Esophagus squamous epithelium (tissue), 5 donors: ENCODE measurements at places on chromosomes 16 and 17.

GRCh38 chr16:67701420-67701819 lies 17.7 kb downstream of the GFOD2 start:
- no peak for DNase-seq

DNA sequence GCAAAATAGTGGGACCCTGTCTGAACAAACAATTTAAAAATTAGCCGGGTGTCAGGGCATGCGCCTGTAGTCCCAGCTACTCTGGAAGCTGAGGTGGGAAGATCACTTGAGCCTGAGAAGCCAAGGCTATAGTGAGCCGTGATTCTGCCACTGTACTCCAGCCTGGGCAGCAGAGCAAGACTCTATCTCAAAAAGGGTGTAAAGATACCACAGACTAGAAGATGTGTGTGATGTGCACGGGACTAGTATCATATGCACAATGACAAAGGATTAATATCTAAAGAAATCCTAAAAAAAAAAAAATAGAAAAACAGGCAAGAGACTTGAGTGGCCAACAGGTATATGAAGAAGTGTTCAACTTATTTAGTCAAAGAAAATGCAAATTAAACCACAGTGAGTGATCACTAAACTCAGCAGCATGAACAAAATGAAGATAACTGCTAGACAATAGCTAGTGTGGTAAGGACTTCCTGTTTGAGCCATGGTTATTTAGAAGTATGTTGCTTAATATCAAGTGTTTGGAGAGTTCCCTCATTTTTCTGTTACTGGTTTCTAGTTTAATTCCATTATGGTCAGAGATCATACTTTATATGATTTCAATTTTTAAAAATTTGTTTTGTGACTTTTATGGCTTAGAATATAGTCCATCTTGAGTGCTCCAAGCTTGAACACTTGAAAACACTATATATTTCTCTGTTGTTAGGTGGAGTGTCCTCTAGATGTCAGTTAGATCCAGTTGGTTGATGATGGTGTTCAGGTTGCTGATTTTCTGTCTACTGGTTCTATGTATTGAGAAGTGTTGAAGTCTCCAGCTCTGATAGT lies 14.7 kb upstream of the SLX4 start:
- DNase-seq: no peak

- no peak for DNase-seq
Measured at GRCh38 chr17:64155129-64155528, 25.2 kb upstream of the ERN1 start.

GRCh38 chr16:83953796-83954576 lies 946 bp downstream of the OSGIN1 start:
- DNase-seq: no peak

- DNase-seq: no peak
Measured at GRCh38 chr17:75010683-75011400, 1.6 kb upstream of the MRPL58 start.

DNA sequence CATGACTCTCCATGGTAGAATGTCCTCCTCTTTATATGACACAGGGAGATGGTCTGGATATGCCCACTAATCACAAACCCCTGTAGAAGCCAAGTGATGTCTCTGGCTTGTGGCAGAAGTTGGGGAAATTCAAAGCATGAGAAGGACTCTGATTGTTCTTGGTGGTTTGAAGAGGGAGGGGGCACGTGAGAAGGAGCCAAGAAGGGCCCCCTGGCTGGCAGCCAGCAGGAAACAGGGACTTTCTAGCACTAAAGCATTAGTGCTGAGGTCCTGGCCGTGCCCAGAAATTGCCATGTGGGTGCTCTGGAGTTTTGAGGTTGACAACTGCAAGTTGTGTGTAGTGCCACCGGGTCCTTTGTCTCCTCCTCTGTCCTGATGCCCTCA lies 199.9 kb downstream of the LGALS9B start:
- no peak for DNase-seq

GRCh38 chr17:17305281-17305801 lies 2.2 kb downstream of the NT5M start:
- no peak for DNase-seq

DNA sequence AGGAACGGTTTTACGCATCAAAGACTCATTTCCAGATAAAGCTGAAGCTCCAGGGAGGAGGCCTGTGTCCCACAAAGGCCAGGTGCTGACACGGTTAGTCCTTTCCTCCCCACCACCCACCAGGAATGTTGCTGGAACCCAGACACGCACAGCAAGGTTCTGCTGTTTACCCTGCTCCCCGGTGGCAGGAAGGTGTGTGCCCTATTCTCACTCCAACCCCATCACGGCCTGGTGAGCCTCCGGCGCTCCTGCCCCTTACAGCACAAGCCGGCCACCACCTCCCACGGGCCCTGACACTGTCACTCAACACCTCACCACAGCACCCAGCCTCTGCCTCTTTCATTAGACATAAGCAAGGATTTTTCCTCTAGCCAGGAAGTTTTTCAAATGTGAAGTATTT lies 47.8 kb downstream of the ANKRD11 start:
- DNase-seq: no peak

DNA sequence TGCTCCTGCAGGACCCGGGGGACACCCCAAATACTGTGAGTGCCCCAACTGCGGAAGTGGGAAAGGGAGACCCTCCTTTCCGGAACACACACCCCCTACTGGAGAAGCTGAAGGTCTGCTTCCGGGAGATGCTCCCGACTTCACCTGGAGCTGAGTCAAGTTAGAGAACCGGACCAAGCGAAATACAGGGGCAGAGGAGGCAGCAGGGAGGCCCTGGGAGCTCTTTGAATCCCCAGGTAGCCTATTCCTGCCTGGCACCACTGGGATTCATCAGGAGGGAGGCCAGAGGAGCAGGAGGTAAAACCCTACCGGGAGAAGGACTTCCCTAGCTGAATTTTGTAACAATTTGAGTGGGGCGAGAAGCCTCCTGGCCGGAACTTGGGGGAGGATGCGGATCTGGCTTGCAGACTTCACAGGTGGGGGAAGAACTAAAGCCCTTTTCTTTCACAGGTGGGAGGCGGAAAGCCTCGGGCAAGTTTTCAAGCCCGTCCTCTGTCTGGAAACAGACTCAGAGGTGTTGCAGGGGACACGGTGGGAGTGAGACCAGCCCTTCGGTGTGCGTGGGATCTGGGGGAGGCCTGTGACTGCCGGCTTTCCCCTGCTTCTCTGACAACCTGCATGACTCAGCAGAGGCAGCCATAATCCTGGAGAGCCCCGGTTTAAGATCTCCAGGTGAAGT lies 22.4 kb upstream of the TEKT1 start:
- DNase-seq: no peak

DNA sequence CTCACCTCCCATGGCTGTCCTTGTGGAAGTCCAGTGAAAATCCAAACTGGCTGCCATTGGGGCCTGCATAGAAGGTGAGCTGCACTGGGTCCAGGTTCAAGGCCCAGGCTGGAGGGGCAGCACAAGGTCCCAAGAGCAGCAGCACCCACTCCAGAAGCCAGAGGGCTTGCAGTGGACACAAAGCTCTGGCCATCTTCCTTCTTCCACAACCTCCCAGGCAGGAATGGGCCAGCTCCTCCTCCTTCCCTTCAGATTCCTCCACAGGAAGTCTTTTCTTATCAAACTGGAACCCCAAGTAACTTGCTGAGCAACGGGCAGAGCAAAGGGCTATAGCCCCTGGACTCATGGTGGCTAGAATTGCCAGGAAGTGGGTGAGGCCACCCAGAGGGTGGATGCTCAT lies at the start of gene ITGA2B:
Gene ITGA2B (minus strand): TSS at position 369 of the 400 bp plus-strand sequence. CDS start 176 bp downstream, at position 193.
- DNase-seq: no peak

DNA sequence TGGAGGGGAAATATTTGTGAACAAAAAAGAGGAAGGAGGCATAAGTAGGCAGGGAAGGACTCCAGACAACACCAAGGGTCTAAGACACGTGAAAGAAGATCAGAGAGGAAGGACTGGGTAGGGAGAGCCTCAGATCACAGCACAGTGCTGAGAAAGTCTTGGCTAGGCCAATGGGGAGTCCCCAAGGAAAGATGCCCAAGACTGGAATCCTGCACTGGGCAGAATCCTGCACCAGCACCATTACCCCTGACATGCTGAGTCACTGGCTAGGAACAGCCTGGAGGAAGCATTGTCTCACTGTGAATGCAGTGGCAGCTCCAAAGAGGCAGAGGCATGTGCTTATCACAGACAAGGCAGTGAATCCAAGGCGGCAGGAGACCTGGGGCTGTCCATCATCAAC lies 19.2 kb downstream of the CLEC19A start:
- no peak for DNase-seq

DNA sequence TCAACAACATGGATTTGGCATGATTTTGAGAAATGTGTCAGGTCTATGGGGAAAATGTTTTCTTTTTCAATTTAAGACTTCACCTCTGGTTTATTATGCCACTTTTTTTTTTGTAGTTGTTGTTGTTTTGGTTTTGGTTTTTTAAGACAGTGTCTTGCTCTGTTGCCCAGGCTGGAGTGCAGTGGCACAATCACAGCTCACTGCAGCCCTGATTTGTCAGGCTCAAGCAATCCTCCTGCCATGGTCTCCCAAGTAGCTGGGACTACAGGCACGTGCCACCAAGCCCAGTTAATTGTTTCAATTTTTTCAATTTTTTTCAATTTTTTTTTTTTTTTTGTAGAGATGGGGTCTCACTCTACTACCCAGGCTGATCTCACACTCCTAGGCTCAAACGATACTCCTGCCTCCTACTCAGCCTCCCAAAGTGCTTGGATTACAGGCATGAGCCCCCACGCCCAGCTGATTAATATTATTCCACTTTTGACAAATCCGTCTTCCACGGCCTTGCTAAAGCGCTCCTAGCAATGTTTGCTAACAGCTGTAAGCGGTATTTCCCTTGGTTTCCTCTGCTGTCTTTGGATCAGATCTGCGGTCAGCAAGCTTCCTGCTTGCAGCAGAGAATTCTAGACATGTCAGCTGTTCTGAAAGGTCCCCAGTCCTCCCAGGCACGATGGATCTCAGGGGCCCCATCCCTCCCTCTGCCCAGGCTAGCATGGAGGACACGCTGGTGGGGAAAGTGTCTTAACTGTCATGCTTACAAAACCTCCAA lies 7.0 kb upstream of the MILR1 start:
- DNase-seq: no peak

- DNase-seq: no peak
Measured at GRCh38 chr17:18177722-18178121, 5.9 kb upstream of the ALKBH5 start.

DNA sequence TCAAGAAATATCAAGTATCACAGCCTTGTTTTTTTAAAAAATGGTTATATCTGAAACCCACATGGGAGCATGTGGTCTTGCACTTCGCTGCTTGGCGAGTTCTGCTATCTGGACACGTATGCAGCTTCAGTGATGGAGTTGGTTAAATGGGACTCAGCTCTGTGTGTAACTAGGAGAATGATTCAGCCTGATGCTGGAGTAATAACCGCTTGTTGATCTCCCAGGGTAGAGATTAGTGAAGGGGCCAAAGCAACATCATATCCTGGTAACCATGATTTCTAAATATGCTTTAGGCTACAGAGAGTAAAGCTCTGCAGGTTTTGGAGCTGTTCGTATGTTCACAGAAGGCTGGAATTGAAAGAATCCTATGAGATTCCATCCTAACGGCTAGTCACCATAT lies 63.2 kb downstream of the IQCK start:
- DNase-seq: no peak

GRCh38 chr17:16999931-17000625 lies 28.2 kb upstream of the TNFRSF13B start:
- DNase-seq: no peak

- no peak for DNase-seq
Measured at GRCh38 chr17:64153565-64154312, 23.8 kb upstream of the ERN1 start.

DNA sequence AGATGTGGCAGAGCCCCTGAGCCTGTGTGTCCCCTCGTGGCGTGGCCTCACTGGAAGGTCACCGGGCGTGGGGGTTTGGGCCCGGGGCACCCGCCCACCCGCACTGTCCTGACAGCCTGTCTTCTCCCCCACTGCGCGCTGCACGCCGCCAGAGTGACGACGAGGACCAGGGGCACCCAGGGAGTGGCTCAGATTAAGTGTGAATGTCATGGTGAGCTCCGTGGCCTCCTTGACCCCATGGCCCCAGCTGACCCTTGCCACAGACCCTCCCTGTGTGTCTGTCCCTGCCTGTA lies 15.1 kb downstream of the PRSS27 start:
- no peak for DNase-seq

- no peak for DNase-seq
Measured at GRCh38 chr16:84694980-84695379, 4.8 kb upstream of the USP10 start.

GRCh38 chr16:69190598-69190997 lies 3.6 kb downstream of the SNTB2 start:
- DNase-seq: no peak

GRCh38 chr17:30821871-30822723 lies 2.4 kb downstream of the CRLF3 start:
- no peak for DNase-seq

DNA sequence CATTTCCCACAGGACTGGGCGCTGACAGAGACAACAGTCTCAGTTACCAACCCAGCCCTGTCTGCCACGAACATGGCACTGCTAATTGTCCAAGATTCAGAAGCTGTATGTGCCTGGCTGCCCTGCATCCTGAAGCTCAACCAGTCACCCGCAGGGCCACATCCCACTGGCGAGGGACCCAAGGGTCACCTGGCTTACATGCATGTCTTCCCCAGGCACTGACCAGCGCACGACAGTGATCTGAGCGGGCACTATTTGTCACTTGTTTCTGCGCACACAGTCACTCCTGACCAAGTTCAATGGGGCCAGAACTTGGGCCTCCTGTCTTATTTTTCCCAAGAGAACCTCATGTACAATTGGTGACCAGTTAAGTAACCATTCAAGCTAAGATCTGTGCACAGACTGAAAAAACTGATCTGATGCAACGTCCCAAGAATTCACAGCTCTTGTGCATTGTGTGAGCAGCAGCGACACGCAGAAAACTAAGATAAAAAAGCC lies 13.1 kb downstream of the USP7 start:
- DNase-seq: no peak

GRCh38 chr17:66850692-66851091 lies 15.8 kb downstream of the CACNG5 start:
- no peak for DNase-seq

GRCh38 chr16:72963533-72964315 lies 84.2 kb downstream of the ZFHX3 start:
- no peak for DNase-seq

DNA sequence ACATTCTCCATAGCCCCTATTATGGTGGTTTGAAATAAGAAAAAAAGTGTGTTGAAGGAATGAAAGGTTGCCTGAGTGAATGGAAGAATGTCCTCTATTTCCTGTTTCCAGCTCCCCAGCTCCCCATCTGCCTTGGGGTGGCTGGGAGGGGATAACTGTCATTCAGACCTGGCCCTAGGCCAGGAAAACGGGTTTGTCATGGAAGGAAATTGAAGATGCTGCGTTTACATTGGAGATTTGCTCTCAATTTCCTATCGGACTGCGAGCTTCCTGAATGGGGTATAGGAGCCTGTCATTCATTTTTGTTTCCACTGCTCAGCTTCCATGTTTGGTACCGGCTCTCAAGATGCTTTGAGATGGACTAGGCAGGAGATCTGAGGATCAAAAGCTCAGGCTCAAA lies 2.2 kb upstream of the FZD2 start:
- no peak for DNase-seq

DNA sequence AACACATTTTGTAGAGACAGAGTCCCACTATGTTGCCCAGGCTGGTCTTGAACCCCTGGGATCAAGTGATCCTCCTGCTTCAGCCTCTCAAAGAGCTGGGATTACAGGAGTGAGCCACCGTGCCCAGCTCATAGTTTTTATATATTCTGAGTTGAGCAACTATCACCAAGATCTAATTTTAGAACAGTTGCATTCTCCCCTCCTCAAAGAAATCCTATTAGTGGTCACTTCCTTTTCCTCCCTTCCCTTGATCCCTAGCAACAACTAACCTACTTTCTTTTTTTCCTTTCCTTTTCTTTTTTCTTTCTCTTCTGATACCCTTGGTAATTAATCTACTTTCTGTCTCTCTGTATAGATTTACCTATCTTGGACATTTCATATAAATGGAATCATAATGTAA lies 61.5 kb upstream of the B4GALNT2 start:
- DNase-seq: no peak

GRCh38 chr17:63356337-63356757 lies 89.8 kb downstream of the CYB561 start:
- no peak for DNase-seq
